CD8-positive, alpha-beta memory T cell (primary cell): ENCODE measurements at places on chromosomes 5 and 9. TPM values are rescaled to one million over a fixed set of nuclear protein-coding genes. Genes with fewer than 3 reads are reported as not detected.

DNA sequence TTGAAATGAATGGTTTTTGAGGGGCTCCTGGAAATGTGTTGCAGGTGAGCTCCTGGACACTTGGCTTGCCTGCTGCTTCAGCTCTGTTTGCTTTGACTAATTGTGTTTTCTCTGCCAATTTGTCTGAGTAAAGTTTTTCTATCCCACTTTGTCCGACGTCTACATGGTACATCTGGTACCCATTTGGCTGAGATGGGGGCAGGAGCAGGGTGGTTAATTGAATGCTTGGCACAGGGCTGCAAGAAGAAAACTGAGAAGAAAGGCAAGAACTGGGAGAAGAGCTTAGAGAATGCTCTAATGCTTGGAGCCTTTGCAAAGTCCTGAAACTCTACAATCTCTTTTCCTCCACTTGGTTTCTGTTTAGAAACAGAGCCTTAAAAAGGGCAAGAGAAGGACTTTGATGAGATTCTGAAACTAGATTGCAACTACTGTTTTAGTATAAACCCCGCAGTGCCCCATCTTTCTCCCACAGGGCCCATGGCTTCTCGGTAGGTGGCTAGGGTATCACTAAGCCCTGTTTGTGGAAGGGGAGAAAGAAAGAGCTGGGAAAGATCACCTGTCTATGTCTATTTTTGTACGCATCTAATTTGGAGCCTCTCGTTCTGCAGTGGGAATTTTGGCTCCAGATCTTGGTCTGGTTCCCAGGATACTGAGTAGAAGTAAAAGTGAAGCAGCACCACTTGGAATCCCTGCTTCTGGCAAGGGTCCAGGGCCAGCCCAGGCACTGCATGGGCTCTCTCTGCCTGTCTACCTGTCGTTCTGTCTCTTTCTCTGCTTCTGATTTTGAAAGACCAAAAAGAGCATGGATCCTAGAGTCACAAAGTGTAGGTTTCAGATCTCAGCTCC is 214.4 kb downstream of the SEMA6A start:
- no peak overlapping the region for H3K27ac ChIP-seq
- no peak overlapping the region for H3K4me3 ChIP-seq
- no peaks in the 10 kb centered on the region for H3K36me3 ChIP-seq
- DNase-seq = no peak

PHF24 gene
- total RNA-seq = 0.04 TPM

PROB1 gene
- total RNA-seq = 6.7 TPM

GRCh38 chr9:127762111-127762676 is 16.3 kb downstream of the SH2D3C start:
- H3K27ac ChIP-seq = no peak overlapping the region
- no peak for DNase-seq
- no peaks in the 10 kb centered on the region for H3K27me3 ChIP-seq

DNA sequence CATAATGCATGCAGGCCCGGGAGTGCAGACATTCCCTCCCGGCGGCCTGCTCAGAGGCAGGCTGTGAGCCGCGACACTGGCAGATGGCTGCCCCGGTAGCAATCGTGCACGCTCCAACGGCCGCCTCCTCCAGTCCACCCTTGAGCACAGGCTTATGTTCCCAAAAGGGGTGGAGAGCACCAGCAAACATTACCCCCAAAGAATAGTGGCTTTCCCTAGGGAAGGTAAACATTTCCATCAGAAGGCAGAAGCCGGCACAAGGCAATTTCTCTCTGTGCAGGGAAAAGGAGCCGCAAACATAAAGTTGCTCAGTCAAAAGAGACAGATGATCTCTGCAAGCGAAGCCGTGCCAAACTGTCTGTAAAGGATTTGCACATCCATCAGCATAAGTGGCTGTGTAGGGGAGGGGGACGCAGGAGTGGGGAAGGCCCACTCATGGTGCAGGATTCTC is 92.5 kb downstream of the SIL1 start:
- no peak for DNase-seq
- H3K27me3 ChIP-seq = no peaks in the 10 kb centered on the region
- no peak overlapping the region for H3K4me3 ChIP-seq
- no peaks in the 10 kb centered on the region for H3K4me1 ChIP-seq
- no peak overlapping the region for H3K27ac ChIP-seq

DNA sequence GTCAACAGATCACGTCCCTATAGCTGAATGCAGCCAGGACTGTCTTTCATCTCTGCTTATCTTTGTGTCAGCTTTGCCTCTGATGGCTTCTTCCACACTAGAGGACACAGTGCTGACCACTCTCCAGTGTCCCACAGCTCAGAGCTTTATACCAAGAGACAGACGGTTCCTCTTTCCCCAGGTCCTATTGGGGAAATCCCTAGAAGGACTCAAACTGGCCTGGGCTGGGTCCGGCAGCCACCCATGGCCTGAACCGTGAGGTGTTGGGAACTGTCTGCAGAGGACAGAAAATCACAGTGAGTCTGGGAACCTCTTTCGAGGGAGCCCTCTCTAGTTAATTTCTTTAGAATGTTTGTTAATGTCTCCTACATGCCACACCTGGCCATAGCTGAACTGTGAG is 68.3 kb upstream of the SHB start:
- no peak for DNase-seq
- no peak overlapping the region for H3K4me3 ChIP-seq
- H3K4me1 ChIP-seq = no peaks in the 10 kb centered on the region
- no peaks in the 10 kb centered on the region for H3K36me3 ChIP-seq
- no peaks in the 10 kb centered on the region for H3K27me3 ChIP-seq

- no peak for DNase-seq
- no peaks in the 10 kb centered on the region for H3K27me3 ChIP-seq
- H3K27ac ChIP-seq = no peak overlapping the region
- no peak overlapping the region for H3K4me3 ChIP-seq
- H3K36me3 ChIP-seq = no peaks in the 10 kb centered on the region
Observed at GRCh38 chr5:58121391-58121790, 338.5 kb downstream of the PLK2 start.

NUDT12 gene
- total RNA-seq = 0.86 TPM

- no peaks in the 10 kb centered on the region for H3K4me1 ChIP-seq
- H3K4me3 ChIP-seq = no peak overlapping the region
- H3K36me3 ChIP-seq = no peaks in the 10 kb centered on the region
- H3K27ac ChIP-seq = no peak overlapping the region
Observed at GRCh38 chr5:45205403-45205961, 396.7 kb downstream of the MRPS30 start.

GRCh38 chr5:135011355-135012032 is 22.5 kb downstream of the PITX1 start:
- H3K4me3 ChIP-seq = no peak overlapping the region
- no peaks in the 10 kb centered on the region for H3K4me1 ChIP-seq
- DNase-seq = no peak
- no peak overlapping the region for H3K27ac ChIP-seq
- no peaks in the 10 kb centered on the region for H3K36me3 ChIP-seq

- H3K4me1 ChIP-seq = no peaks in the 10 kb centered on the region
- H3K27ac ChIP-seq = no peak overlapping the region
- H3K36me3 ChIP-seq = no peaks in the 10 kb centered on the region
- peaks cover 5% of the 10 kb centered on the region for H3K27me3 ChIP-seq
- no peak overlapping the region for H3K4me3 ChIP-seq
Observed at GRCh38 chr5:139911425-139912120, 116.0 kb downstream of the PSD2 start.
